ENCODE measurements at places on chromosomes 5 and 9.

GRCh38 chr9:125700791-125701190 lies 6.2 kb downstream of the MAPKAP1 start:
- DNase-seq: no peak

GRCh38 chr5:126370796-126371718 lies 52.2 kb upstream of the GRAMD2B start:
- DNase-seq: no peak

GRCh38 chr5:139636207-139636792 lies 11.8 kb upstream of the CXXC5 start:
- no peak for DNase-seq

DNA sequence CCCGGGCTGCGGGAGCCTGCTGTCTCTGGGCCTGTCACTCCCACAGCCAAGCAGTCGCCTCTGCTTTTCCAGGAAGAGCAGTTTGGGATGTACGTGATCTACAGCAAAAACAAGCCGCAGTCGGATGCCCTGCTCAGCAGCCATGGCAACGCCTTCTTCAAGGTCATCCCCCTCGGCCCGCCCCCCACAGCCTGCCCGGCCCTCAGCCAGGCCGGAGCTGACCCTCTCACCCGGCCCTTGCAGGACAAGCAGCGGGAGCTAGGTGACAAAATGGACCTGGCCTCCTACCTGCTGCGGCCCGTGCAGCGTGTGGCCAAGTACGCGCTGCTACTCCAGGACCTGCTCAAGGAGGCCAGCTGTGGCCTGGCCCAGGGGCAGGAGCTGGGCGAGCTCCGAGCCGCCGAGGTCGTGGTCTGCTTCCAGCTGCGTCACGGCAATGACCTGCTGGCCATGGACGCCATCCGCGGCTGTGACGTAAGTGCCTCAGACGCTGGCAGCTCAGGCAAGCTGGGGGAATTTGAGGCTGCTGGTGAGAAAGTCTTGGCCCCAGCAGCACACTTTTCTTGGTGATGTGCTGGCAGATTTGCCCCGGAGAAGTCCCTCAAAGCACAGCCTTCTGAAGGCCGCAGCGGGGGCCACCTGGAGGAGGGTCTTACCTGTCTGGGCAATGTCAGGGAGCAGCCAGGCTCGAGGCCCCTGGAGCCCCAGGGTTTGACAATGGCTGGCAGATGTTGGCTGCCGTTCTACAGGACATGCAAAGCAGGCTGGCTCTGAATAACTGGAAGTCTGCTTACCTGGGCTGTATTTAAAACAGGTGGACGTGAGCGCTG lies 20.1 kb upstream of the LRRC14B start:
- no peak for DNase-seq

DNA sequence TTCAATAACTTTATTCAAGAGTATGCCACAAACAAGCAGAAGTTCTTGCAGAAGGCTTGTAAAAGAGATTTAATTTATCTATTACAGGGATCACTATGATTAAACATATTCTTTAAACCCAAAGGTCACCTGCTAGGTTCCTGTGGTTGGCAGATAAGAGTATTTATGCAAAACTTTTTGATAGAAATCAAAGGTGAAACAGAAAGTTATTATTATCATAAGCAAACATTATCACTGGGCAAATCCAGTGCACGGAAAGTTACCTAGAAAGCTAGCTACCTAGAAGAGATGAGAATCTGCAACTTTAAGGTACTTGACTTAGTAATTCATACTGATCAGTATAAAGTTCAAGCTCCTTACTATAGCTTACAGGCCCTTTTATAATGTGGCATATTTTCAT lies 3.2 kb downstream of the STARD4 start:
- no peak for DNase-seq

DNA sequence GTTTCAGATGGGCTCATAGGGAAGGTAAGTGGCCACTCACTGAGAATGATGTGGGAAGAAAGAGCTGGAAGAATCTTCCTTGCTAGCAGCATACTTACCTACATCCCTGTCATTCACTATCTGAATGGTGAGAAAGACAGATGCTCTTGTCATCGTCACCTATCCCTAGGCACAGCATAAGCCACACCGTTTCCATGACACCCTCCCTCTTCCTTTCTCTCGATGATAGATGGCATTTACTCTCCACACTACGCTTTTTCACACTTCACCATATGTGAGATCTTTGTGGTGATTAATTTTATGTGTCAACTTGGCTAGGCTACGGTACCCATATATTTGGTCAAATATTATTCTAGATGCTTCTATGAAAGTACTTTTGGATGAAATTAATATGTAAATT lies 44.4 kb upstream of the FER start:
- no peak for DNase-seq

GRCh38 chr5:137312011-137312410 lies 187.1 kb downstream of the SPOCK1 start:
- DNase-seq: no peak

GRCh38 chr9:109906766-109907382 lies 126.9 kb downstream of the PALM2AKAP2 start:
- DNase-seq: no peak

- DNase-seq: no peak
Observed at GRCh38 chr5:8521991-8522390, 653.0 kb downstream of the MTRR start.

GRCh38 chr5:180468732-180469585 lies 25.2 kb upstream of the CNOT6 start:
- DNase-seq: no peak

DNA sequence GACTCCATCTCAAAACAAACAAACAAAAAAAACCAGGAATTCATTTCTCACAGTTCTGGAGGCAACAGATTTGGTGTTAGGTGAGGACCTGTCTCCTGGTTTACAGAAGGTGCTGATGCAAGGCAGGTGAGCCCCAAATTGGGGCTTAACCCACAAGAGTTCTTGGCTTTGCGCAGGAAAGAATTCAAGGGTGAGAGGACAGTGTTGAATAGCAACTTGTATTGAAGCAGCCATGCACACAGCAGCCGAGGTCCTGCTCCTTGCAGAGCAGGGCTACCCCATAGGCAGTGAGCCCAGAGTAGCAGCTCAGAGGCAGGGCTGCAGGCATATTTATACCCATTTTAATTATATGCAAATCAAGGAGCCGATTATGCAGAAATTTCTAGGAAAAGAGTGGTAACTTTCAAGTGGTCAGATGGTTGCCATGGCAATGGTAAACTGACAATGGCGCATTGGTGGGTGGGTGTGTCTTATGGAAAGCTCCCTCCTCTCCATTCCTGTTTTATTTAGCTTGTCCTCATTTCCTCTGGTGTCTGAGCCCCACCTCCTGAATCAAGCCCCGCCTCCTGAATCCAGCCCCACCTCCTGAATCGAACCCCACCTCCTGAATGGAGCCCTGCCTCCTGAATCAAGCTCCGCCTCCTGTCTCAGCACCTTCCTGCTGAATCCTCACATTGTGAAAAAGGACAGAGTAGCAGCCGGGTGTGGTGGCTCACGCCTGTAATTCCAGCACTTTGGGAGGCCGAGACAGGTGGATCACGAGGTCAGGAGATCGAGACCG lies 34.5 kb upstream of the COL5A1 start:
- DNase-seq: no peak

DNA sequence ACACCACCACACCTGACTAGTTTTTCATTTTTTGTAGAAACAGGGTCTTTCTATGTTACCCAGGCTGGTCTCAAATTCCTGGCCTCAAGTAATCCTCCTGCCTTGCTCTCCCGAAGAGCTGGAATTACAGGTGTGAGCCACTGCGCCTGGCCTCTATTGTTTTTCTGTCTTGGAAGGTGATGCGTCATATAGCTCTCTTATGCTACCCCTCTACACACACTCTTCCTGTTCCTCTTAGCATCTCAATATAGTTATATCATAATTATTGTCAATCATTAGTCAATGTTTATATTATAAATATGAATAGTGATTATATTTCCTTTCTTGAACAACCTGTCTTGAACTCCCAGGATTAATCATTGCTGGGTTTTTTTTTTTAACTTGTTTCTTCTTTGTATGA lies 7.3 kb downstream of the PKD2L2 start:
- DNase-seq: no peak
